ENCODE measurements at places on chromosomes 6 and 20.

DNA sequence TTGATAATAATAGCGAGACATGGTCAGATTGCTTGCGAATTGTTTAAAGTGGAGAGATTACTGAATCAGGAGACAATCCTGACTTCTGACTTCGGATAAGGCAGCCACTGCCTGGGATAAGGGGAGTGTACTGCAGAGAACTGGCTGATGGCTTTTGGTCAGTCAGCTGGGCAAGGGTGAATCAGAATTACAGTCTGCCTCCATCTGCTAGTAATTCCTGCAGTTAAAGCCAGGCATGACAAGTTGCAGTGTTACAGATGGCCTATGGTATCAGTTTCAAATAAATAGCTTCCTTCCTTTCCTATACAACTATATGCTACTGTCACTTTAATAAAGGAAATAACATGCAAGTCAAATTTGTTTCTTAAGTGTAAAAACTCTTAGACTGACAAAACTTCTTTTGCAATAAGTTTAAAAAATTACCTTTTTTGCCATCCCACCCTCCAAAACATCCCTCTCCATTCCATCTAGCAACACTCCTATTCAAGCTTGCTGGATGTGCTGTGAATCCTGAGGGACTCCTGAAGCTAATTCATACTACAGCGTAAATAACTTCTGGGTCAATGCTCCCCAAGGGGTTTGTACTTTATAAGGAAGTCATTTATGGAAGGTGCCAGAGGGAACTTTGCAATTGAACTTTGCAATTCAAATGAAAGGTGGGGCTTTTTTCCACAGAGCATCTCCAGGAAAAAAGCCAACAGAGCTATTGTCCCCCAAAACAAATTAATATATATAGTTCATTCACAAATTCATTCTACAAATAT is 245.2 kb downstream of the ADGRB3 start:
- peak; percentile 55 for DNase-seq

GRCh38 chr6:43175676-43176422 is 4.8 kb downstream of the SRF start:
- DNase-seq: no peak

DNA sequence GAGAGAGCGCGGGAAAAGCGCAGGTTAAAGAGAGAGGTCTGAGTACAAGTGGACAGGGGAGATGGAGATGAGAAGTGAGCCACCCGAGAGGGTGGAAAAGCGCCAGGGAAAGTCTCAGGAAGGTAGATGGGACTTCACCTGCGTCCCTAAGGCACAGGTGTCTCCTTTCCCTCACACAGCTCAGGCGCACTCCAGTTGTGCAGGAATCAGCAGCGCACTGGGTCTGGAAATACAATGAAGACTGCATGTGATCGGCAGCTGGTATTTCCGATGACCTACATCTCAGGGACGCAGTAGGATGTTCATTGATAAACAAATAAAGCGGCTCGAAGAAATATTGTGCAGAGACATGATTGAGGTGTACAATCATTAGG is 432 bp upstream of the KHDRBS2 start:
- no peak for DNase-seq

DNA sequence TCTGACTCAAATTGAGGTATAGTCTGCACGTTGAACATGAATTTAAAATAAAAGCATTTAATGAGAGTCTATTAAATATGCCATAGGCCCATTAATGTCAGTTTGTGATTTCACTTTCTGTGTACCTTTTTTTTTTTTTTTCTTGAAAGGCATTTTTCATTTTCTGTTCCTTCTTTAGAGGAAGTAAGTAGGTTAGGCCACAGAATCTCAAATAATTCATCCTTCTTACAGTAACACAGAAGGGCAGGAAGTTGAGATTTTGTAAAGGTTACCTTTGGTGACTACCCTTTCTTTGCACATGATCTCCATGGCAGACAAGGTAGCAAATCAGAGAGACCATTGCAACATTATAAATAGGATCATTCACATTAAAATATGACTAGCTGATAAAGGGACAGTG is 9.6 kb downstream of the L3MBTL3 start:
- no peak for DNase-seq

- DNase-seq: no peak
Measured at GRCh38 chr20:37456948-37457347, 64.1 kb upstream of the NNAT start.

- no peak for DNase-seq
Measured at GRCh38 chr20:17682889-17683198, 802 bp upstream of the RRBP1 start.

DNA sequence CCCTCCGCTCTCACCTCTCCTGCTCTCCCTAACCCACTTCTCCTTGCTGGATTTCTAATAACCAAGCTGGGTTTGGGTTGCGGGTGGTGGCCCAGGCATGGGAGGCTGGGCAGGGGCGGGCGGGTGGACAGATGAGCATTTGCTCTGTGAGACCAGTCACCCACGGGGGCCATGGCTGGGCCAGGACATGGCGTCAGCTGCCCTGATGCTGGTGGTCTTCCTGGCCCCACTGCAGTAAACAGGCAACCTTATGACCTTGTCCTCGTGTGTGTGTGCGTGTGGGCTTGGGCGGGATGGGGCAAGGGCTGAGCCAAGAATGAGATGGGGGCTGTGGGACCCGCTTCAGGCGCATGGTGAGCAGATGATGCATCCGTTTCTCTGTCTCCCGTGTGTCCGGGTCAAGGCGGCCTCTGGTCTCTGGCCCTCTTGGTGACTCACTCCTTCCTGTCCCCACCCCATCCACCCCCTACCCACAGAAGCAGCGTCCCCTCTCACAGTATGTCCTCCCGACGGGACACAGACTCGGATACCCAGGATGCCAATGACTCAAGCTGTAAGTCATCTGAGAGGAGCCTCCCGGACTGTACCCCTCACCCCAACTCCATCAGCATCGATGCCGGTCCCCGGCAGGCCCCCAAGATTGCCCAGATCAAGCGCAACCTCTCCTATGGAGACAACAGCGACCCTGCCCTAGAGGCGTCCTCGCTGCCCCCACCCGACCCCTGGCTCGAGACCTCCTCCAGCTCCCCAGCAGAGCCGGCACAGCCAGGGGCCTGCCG is 41.4 kb upstream of the MYL9 start:
- no peak for DNase-seq

DNA sequence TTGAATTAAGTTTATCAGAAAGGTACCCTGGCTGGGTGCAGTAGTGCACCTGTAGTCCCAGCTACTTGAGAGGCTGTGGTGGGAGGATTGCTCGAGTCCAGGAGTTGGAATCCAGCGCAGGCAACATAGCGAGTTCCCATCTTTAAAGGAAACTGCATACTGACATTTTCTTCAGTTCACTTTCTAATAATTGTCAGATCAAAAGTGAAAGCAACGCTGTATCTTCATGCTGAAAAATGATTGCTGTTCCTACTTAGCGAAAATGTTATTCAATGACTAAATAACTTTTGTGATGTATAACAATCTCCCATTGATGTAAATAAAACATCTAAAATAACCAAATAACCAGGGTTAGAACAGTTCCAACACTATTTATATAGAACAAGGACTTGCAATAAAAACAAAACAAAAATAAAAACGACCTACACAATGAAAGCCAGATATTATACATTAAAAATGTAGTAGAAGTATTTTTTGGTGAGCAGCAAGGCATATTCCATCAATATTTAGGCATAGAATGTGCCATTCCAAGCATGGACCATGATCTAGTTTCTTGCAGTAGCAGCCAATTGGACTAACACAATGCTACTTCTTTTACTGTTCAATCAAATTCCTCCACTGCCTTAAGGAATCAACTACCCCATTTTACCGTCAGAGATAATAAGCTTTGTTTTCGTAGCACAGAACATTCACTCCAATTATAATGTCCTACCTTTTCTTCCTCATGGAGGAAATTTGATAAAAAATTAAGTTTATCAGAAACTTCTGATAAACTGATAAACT is 1.5 kb downstream of the LATS1 start:
- DNase-seq: no peak

- DNase-seq: no peak
Measured at GRCh38 chr20:53711333-53712211, 117.9 kb upstream of the ZNF217 start.
